ACHN (cell line): ENCODE measurements at places on chromosomes 7 and 10.

DNA sequence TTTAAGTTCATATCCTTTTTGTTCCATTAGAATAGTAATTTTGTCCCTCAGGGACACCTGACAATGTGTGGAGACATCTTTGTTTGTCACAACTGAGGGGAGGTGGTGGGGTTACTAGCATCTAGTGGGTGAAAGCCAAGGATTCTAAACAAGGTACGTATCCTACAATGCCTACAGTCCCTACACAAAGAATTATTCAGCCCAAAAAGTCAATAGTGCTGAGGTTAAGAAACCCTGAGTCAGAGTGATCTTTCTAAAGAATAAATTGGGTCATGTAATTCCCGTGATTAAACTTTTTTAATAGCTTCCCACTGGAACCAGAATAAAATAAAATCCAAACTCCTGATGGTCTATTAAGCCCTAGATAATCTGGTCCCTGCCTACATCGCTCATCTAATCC, 2.7 kb upstream of the ANXA7 start:
- DNase-seq: no peak

DNA sequence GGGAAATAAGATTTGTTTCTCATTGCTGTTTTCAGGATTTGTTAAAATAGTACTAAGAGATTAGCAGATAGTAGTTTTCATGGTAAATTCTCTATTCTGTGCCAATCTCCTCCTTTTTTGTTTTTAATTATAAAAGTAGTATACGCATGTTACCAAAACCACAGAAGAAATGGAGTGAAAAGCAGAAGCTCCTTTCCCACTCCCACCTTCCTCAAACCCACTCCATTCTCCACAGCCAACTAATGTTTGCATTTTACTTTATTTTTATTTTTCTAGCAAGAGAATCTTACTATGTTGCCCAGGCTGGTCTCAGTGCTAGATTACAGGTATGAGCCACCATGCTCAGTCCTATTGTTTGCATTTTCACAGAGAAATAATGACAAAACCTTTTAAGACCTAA, 4.5 kb upstream of the LRMDA start:
- DNase-seq: no peak

- no peak for DNase-seq
These were observed 348.3 kb upstream of the MKI67 start for GRCh38 chr10:128474571-128474970.

- DNase-seq: no peak
These were observed 170.8 kb upstream of the HABP2 start for GRCh38 chr10:113381981-113382509.

DNA sequence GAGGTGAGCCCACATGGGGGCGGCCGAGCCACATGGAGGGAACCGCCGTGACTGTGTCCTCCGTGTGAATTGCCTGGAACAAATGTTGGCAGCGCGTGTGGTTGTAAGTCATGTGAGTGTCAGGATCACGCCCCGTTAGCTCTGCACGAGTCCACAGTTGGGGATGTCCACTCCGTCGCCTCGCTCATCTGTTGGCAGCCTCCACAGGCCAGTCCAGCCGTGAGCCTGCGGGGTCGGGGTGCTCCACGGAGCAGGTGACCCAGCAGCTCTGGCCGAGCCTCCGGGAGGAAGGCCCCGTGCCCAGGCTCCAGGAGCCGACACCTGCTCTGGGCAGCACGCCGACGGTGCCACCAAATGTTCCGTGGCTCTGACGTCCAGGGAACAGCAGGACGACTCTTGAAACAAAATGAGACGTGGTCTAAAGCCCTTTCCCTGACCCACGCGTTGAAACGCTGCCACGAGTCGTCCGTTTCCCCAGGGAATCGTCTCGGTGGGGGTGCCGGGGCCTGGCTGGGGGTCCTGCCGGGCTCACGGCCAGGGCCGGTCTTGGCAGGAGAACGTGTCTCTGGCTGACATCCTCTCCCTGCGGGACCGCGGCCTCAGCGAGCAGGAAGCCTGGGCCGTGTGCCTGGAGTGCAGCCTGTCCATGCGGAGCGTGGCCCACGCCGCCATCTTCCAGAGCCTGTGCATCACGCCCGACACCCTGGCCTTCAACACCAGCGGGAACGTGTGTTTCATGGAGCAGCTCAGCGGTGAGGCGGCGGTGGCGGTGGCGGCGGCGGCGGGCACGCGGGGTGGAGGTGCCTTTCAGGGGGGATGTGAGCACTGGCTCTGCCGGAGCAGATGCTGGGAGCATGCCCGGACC, 7.0 kb downstream of the KNDC1 start:
- DNase-seq: no peak

DNA sequence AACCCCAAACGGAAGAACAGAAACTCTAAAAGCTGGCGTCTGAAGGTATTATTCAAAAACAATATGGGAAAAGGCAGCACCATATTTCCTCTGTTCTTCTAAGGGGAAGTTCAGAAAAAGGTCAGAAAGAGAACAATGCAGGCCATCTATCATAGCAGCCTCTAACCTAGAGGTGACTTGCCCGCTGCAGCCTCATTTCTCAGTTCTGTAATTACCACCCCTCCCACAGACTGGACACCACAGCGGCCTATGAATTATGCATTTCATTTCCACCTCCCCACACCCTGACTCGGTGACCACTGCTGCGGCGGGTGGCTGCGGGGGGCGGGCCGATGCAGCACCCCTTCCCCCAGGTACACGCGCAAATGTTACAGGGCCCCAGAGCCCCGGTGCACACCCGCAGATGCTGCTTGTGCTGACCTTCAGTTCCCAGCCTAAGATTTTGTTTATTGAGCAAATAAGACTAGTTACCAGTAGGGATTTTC, 125.5 kb downstream of the CLEC2L start:
- no peak for DNase-seq

- no peak for DNase-seq
These were observed 43.1 kb downstream of the UNC5B start for GRCh38 chr10:71255550-71255807.

DNA sequence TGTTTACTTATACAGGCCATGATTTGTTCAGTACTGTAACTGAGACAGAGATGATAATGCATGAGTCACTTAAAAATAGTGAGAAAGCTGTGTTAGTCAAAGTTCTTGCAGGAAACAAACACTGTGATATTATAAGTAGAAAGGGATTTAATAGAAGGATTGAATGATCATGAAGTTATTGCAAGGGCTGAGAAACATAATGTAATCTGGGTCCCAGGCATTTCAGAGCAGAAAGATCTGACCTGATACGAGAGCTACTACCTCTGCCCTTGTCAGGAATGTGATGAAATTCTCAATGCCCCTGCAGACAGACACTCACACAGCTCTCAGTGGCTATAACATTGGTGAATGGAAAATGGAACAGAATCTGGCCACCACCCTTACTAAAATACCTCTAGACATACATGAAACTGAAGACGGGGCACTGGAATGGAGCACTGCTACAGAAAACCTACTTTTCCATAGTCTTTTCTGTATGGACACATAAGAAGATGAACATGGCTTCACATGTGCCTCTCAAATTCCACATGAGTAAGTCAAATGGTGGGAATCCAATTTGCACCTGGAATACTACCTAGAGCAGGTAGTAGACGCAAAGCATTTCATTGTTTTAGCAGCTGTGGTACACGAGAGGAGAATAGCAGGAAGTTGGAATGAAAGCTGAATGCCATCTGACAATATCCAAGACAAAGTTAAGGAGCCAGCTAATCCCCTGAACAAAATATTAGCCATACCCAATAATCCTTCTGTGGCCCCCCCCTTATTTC, 19.1 kb upstream of the VWDE start:
- DNase-seq: no peak

DNA sequence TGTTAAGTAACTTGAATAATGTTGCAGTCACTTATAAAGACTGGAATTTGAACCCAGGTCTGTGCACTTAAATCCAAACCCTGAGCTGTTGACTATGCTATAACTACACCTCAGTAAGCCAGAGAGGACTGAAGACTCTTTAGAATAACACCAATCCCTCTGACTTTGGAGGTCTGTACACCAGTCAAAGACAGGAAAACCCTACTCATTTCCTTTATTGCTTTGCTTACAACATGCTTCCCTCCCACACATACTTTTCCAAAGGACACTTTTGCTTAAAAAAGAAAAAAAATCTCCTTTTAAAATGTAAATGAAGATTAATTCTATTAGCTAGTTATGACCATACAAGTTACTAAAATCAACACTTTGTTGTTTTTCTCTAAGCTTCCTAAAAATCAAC, 184.7 kb upstream of the KCTD7 start:
- no peak for DNase-seq

- DNase-seq: no peak
These were observed 292.5 kb downstream of the GFRA1 start for GRCh38 chr10:115980470-115980869.

- DNase-seq: no peak
These were observed 21.3 kb downstream of the HBP1 start for GRCh38 chr7:107190090-107190489.

GRCh38 chr7:123966936-123967335, 41.9 kb downstream of the SPAM1 start:
- peak; percentile 12 for DNase-seq

DNA sequence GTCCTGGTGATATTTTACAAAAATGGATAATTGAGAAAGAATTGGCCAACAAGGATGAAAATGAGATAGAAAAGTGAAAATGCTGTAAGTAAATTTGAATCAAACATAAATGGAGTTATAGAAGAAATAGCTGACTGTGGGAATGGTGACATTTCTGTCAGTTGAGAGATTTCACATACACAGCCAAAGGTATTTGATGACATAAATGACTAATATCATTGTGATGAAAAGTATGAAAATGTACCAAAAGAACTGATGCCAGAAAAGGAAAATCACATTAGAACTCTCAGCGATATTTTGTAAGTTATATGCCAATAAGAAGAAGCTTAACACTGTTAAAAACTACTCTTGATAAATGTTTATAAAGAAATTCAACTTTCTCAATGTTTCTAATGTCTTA, 54.9 kb downstream of the TFPI2 start:
- no peak for DNase-seq

- no peak for DNase-seq
These were observed 19.4 kb upstream of the NRP1 start for GRCh38 chr10:33353853-33354252.

DNA sequence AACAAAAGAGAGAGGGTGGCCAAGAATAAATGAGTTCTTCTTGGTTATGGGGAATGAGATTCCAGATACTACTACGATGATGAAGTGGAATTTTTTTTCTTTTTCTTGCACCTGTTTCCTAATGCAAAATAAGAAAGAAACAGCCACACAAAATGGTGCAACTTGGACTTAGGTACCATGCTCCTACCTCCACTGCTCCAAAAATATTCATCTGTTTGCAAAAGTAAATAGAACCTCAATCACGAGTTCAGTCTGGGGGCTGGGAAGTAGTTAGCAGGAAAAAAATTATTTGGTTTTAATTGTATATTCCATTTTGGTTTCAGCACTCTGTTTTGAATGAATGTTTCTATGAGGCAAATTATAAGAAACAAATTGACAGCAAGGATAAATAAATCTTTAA, 73.5 kb downstream of the SLC25A13 start:
- DNase-seq: no peak

- no peak for DNase-seq
These were observed 108.7 kb upstream of the INSIG1 start for GRCh38 chr7:155188821-155189581.

GRCh38 chr7:12032146-12032545, 178.9 kb upstream of the TMEM106B start:
- DNase-seq: peak; percentile 10

DNA sequence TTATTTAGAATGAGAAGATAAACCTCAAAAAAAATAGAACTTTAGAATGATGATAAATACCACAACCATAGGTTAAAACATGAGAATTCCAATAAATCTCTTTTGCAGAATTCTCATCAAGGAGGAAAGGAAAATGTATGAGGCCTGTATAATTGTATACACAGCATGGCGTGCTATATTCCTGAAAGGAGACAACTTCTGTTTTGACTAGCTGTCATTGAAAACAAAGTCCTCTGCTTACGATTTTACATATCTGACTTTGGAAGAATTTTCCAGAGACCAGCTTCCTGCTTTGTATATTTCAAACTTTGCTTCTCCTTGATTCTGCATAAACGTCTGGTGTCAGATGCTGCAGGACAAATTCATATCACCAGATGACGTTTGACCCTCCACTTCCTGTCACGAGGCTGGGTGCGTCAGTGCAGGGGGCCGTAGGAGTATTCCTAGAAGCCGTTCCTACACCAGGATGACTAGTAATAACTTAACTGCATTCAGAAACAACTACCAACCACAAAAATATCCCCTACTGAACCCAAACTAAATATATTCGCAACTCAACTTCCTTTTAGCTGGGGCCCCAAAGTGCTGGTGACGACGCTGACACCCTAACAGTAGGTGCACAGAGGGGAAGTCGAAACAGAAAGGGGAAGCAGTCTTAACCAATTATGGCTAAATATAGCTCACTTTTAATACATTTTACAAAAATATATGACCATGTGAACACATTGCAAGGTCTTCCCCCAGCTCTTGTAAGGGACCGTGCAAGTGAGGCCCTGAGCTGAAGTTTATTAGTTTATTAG, 178.6 kb upstream of the INHBA start:
- no peak for DNase-seq

DNA sequence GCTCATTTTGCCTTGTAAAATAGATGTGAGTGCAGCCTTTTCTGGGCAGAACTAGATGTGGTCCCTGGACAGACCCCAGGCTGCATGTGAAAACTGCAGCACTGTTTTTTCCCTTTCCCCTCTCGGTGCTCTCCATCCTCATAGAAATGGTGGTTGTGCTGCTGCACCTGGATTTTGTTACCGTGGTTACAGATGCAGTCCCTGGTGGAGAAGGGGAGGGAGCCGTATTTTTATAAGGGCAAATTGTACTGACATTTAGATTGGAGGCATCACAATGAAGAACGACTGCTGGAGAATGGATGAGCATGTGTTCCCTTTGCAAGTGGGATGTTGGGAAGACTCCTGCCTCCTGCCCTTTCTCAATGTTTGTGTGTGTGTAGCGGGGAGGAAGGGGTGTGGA, 469.9 kb downstream of the CCSER2 start:
- no peak for DNase-seq

GRCh38 chr7:45215601-45216062, 58.0 kb downstream of the RAMP3 start:
- DNase-seq: no peak

DNA sequence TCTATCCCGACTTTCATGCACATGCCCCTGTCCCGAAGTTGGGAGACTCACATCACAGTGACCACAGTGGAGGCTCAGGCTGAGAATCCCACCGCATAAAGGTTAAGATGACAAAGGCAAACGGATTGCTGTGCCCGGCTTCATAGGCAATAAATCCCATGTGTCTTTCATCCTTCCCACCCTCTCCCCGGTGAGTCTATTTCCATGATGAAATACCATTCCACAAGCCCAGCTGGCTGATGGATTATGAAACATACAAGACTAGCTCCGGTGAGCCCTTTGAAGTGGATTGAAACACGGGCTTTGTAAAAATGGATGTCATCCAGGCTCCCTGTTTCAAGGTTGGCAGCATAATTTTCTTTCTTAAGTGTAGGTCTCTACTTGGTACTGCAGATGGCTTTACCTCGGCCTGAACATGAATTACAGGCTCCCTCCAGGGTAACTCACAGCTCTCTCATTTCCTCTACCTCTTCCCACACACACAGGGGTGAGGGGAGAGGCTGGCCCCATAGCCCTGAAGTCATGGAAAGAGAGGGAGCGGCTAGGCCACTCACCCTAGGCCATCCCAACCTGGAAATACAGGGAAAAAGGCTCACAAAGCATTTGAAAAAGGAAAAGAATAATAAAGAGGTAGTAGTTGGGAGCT, 92.0 kb upstream of the CALN1 start:
- no peak for DNase-seq
